Nephron progenitor cell (in vitro differentiated cells): ENCODE measurements at places on chromosomes 4 and X.

- DNase-seq: no peak
- peaks cover 51% of the 10 kb centered on the region for H3K4me1 ChIP-seq
- H3K27ac ChIP-seq: no peak overlapping the region
- no peak overlapping the region for H3K4me3 ChIP-seq
- H3K36me3 ChIP-seq: no peaks in the 10 kb centered on the region
These were observed 31.3 kb upstream of the CLDN24 start for GRCh38 chr4:183353557-183353956.

DNA sequence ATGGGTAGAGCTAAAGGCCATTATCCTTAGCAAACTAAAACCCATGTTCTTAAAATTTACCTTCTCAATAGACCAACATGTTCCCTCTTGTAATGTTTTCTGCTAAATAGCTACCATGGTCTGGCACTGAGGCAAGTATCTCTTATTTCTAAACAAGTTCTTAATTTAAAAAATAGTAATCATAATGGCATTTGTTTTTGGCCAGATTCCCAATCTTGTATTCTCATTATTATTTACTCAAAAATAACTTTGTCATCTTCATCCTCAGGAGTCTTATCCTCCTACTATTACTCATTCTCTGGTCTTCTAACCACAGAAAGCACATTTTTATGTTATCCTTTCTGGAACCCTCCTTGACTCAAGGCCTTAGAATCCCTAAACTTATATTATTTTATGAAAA lies 931.2 kb downstream of the CCSER1 start:
- H3K4me1 ChIP-seq: peaks cover 27% of the 10 kb centered on the region
- H3K36me3 ChIP-seq: peaks cover 5% of the 10 kb centered on the region
- DNase-seq: no peak
- H3K27ac ChIP-seq: no peak overlapping the region

GRCh38 chr4:126742048-126742447 lies 890.7 kb upstream of the INTU start:
- H3K4me1 ChIP-seq: peaks cover 5% of the 10 kb centered on the region
- DNase-seq: no peak
- no peaks in the 10 kb centered on the region for H3K27me3 ChIP-seq
- H3K36me3 ChIP-seq: no peaks in the 10 kb centered on the region
- H3K27ac ChIP-seq: no peak overlapping the region

- DNase-seq: no peak
- no peak overlapping the region for H3K27ac ChIP-seq
- peaks cover 36% of the 10 kb centered on the region for H3K4me1 ChIP-seq
- H3K4me3 ChIP-seq: no peak overlapping the region
These were observed 5.1 kb downstream of the HS6ST2 start for GRCh38 chrX:132953354-132953753.

DNA sequence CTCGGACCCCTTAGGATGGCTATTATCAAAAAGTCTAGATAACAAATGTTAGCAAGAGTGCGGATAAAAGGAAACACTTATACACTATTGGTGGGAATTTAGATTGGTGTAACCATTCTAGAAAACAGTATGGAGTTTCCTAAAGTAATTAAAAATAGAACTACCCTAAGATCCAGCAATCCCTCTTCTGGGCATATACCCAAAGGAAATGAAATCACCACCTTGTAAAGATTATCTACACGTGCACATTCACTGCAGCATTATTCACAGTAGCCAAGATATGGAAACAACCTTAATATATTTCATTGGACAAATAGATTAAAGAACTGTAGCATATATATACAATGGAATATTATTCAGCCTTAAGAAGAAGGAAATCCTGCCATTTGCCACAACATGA lies 462.4 kb downstream of the IQCM start:
- no peak overlapping the region for H3K4me3 ChIP-seq
- no peak for DNase-seq
- no peak overlapping the region for H3K27ac ChIP-seq
- H3K36me3 ChIP-seq: no peaks in the 10 kb centered on the region
- H3K27me3 ChIP-seq: peaks cover 3% of the 10 kb centered on the region

DNA sequence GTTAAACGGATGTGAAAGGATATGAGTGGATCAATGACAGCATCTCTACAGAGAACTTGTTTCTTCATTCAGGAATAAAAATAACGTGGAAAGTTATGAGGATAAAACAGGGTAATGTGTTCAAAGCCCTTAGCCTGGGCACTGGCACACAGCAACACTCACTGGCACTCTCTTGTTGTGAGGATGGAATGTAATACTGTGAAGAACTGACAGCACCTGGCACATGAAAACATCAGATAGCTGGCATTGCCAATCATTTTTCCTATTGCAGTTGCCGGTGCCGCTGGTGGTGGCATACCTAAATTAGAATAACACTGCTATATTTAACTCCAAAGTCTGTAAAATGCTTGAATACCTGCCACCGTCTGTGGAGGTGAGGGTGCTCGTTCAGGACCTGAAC lies 1061.2 kb downstream of the DMD start:
- no peak overlapping the region for H3K4me3 ChIP-seq
- H3K4me1 ChIP-seq: peaks cover 11% of the 10 kb centered on the region
- no peak for DNase-seq
- no peaks in the 10 kb centered on the region for H3K27me3 ChIP-seq

GRCh38 chr4:45423896-45424295 lies 697.5 kb upstream of the GNPDA2 start:
- no peaks in the 10 kb centered on the region for H3K4me1 ChIP-seq
- H3K36me3 ChIP-seq: no peaks in the 10 kb centered on the region
- no peak overlapping the region for H3K27ac ChIP-seq

GRCh38 chrX:70434352-70434866 lies 10.2 kb upstream of the DLG3 start:
- peak overlapping the region; percentile 92 for H3K4me3 ChIP-seq
- DNase-seq: peak; percentile 89
- peak overlapping the region; percentile 96 for H3K27ac ChIP-seq
- H3K27me3 ChIP-seq: peaks cover 45% of the 10 kb centered on the region
- peaks cover 18% of the 10 kb centered on the region for H3K4me1 ChIP-seq

- H3K4me3 ChIP-seq: no peak overlapping the region
- no peak overlapping the region for H3K27ac ChIP-seq
- DNase-seq: no peak
- peaks cover 13% of the 10 kb centered on the region for H3K4me1 ChIP-seq
- H3K27me3 ChIP-seq: no peaks in the 10 kb centered on the region
These were observed 908.9 kb upstream of the LCORL start for GRCh38 chr4:18930487-18930886.

- no peaks in the 10 kb centered on the region for H3K36me3 ChIP-seq
- H3K4me1 ChIP-seq: no peaks in the 10 kb centered on the region
- no peak overlapping the region for H3K27ac ChIP-seq
- DNase-seq: no peak
- H3K4me3 ChIP-seq: no peak overlapping the region
These were observed 247.7 kb upstream of the ARSJ start for GRCh38 chr4:114226968-114227760.

DNA sequence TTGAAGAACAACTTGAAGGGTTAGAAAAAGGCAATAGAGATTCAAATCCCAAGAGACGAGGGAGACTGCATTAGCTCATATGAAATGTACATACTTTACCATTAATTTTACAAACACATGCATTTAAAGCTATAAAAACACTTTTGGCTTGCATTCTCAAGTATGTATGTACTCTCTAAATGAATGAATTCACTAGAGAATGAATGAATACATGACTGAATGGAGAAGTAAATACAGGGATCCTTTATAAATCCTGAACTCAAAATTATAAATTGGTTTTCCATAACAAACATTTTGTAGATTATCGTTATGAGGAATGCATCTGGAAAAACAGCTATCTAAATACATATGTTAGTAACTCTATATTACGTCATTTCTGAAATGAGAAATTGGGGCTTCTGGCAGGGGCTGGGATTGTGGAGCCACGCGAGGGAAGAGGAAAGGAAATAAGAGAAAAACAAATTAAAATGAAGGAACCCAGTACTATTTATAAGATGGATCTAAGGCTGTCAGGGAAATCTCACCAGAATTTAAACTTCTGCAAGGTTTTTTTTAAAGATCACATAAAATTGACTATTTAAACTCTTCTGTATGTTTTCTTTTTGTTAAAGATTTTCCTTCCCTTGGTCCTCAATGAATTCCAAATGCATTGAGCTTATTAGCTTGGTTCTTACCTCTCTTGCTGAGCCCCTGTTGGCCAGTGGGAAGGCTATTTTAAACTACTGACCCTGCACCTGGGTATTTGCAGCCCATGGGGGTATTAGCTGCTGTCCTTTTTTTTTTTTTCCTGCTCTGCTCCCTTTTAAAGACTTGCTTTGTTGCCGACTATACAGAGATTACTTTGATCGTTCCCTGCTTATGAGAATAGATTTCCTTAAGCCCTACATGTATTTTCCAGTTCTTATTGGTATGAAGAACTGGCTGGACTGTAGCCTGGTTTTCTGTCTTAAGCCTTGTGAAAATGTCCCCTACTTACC lies 207.8 kb downstream of the ADGRL3 start:
- no peaks in the 10 kb centered on the region for H3K27me3 ChIP-seq
- peak overlapping the region; percentile 70 for H3K27ac ChIP-seq
- no peaks in the 10 kb centered on the region for H3K36me3 ChIP-seq
- H3K4me1 ChIP-seq: no peaks in the 10 kb centered on the region

- H3K27me3 ChIP-seq: peaks cover 3% of the 10 kb centered on the region
- no peak overlapping the region for H3K4me3 ChIP-seq
- no peak overlapping the region for H3K27ac ChIP-seq
- H3K36me3 ChIP-seq: no peaks in the 10 kb centered on the region
- H3K4me1 ChIP-seq: peaks cover 25% of the 10 kb centered on the region
These were observed 67.0 kb downstream of the NHS start for GRCh38 chrX:17441965-17442364.

DNA sequence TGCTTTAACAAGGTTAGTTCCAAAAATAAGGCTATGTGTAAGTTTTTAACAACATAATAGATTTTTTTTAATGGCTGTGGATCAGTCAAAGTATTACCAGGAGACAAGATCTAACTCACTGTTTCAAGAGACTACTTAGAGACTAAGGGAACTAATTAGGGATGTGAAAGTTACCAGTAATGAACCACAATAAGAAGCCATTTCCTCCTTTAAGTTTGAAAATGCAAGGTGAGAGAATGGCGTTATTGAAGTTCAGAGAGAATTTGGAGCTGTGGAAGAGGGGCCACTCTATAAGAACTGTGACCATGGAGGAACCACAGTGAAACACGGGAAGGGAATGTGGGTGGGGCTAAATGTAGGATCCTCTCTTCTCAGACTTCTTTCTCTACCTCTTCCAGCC lies 624.2 kb downstream of the GLUD2 start:
- no peaks in the 10 kb centered on the region for H3K4me1 ChIP-seq
- H3K27me3 ChIP-seq: no peaks in the 10 kb centered on the region
- H3K36me3 ChIP-seq: peaks cover 5% of the 10 kb centered on the region

DNA sequence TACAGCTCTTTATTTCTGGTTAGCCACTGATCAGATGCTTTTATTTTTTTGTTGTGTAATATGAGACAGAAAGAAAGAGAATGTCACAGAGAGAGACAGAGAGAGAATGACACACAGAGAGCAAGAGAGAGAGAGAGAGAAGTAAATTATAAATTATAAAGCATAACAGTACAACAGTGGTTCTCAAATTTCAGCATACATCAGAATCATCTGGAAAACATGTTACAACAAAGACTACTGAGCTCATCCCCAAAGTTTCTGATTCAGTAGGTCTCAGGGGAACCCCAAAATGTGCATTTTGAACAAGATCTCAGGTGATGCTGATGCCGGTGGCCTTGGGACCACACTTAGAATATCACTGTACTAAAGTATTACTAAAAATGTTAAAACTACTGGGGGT lies 245.8 kb upstream of the DIAPH2 start:
- no peaks in the 10 kb centered on the region for H3K4me1 ChIP-seq
- no peak overlapping the region for H3K4me3 ChIP-seq
- DNase-seq: no peak
- H3K27me3 ChIP-seq: no peaks in the 10 kb centered on the region

- no peak for DNase-seq
- no peaks in the 10 kb centered on the region for H3K27me3 ChIP-seq
- peaks cover 29% of the 10 kb centered on the region for H3K36me3 ChIP-seq
- H3K4me1 ChIP-seq: peaks cover 57% of the 10 kb centered on the region
- no peak overlapping the region for H3K4me3 ChIP-seq
These were observed 69.9 kb downstream of the ARHGAP10 start for GRCh38 chr4:147801820-147802219.

DNA sequence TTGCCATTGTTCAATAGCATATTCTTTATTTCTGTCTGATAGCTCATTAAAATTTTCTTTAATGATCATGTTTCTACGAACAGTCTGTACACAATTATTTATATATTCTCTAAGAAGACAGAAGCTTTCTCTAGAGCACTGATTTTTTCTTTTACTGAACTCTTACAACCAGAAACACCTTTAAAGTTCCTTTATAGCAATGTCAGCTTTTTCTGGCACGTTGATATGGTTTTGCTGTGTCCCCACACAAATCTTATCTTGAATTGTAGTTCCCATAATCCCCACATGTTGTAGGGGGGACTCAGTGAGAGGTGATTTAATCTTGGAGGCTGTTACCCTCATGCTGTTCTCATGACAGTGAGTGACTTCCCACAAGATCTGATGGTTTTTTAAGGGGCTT lies 299.4 kb downstream of the PPARGC1A start:
- no peaks in the 10 kb centered on the region for H3K4me1 ChIP-seq
- no peak overlapping the region for H3K4me3 ChIP-seq
- no peaks in the 10 kb centered on the region for H3K36me3 ChIP-seq
- no peak for DNase-seq
- H3K27me3 ChIP-seq: peaks cover 4% of the 10 kb centered on the region

GRCh38 chrX:121322159-121322558 lies 274.7 kb downstream of the GLUD2 start:
- no peaks in the 10 kb centered on the region for H3K36me3 ChIP-seq
- H3K4me3 ChIP-seq: no peak overlapping the region
- H3K27me3 ChIP-seq: no peaks in the 10 kb centered on the region
- H3K27ac ChIP-seq: no peak overlapping the region
- H3K4me1 ChIP-seq: no peaks in the 10 kb centered on the region
- DNase-seq: no peak

GRCh38 chr4:24856586-24856985 lies 56.3 kb downstream of the CCDC149 start:
- no peak overlapping the region for H3K4me3 ChIP-seq
- DNase-seq: no peak
- peaks cover 56% of the 10 kb centered on the region for H3K4me1 ChIP-seq
- H3K36me3 ChIP-seq: peaks cover 24% of the 10 kb centered on the region
- H3K27ac ChIP-seq: peak overlapping the region; percentile 39
- peaks cover 14% of the 10 kb centered on the region for H3K27me3 ChIP-seq

DNA sequence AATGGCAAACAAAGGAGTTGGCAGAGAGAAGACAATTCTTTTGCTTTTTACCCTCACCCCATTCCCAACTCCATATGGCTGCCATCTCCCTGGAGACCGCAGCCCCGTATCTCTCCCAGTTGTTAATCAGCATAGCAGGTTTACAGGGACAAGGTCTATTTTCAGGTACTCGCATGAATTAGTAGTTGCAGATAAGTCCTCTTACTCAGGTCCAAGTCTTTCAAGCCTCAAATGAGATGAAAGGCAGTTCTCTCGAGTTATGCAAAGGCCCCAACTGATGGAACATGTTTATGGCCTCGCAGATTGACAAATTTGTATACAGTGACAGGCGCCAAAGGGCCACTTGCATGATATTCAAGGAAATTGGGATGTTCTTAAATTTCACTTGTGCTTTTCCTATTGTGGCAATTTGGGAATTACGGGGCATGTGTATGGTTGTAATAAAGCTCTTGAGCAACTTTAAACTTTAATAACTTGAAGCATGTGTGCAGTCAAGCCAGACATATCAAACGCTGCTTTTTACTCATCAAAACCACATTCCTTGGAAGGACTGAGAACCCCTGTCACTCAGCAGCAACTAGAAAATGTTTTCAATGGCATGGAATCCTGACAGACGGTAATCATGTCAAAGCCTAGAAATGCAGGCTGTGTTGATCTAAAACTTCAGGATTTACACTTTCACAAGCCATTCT lies 45.1 kb downstream of the KDR start:
- no peak overlapping the region for H3K4me3 ChIP-seq
- H3K36me3 ChIP-seq: peaks cover 84% of the 10 kb centered on the region
- H3K27ac ChIP-seq: no peak overlapping the region
- peaks cover 5% of the 10 kb centered on the region for H3K27me3 ChIP-seq
- no peak for DNase-seq
- H3K4me1 ChIP-seq: peaks cover 33% of the 10 kb centered on the region
